CD4-positive, alpha-beta T cell treated with Interleukin-17A for 4 hours (primary cell): ENCODE measurements at places on chromosomes 11 and 22.

DNA sequence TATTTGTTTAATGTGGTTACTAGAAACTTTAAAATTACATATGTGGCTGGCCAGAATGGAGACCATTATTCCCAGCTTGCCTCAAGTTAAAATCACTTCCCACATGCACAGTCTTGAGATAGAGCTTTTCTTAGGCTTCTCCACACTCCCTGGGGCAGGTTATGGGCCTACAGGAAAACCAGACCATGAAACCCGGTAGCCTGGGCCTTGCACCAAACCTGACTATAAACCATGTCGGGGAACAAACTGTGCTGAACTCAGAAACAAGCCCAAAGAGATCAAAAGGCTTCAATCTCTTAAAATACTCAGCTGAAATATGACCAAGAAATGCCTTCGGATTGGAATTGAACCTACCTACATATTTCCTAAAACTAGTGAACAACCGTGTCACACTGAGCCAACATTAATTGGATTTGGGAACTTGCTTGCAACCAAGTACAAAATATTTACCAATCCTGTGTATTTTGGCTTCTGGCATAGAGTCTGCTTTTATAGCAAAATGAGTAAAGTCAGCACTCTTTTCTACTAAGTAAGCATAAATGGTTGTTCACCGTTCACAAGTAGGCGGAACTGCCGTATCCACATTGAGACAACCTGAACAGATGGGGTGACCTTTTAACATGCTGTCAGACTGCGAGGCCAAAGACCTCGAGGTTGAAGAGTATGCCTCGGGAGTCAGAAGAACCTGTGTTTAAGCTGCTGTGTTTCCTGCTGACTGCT is 199.5 kb downstream of the FAM76B start:
- no peak for DNase-seq

- peak; percentile 35 for DNase-seq
Observed at GRCh38 chr11:66115638-66116301, 45.7 kb downstream of the PACS1 start.

GRCh38 chr11:59403546-59403945 is 22.7 kb downstream of the OR5A2 start:
- DNase-seq: no peak

GRCh38 chr11:28146123-28146751 is 38.0 kb downstream of the METTL15 start:
- DNase-seq: no peak

DNA sequence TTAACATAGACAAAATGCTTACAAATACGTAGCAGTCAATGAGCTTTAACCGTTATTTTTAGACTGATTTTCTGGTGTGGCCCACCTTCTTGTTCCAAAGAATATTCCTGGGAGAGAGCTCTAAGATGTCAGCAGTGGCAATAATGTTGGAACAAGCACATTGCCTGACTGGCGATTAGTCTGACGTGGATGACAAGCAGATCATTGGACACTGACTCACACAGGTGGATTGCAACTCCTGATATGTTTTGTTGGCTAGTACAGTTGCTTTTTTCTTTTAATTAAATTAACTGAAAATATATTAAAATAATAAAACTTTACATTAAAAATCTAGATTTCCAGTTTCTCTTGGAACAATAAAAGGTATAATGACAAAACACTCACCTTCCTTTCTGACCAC is 78.0 kb downstream of the TENM4 start:
- no peak for DNase-seq

GRCh38 chr11:118690553-118691304 is 11.3 kb upstream of the TREH start:
- peak; percentile 35 for DNase-seq

DNA sequence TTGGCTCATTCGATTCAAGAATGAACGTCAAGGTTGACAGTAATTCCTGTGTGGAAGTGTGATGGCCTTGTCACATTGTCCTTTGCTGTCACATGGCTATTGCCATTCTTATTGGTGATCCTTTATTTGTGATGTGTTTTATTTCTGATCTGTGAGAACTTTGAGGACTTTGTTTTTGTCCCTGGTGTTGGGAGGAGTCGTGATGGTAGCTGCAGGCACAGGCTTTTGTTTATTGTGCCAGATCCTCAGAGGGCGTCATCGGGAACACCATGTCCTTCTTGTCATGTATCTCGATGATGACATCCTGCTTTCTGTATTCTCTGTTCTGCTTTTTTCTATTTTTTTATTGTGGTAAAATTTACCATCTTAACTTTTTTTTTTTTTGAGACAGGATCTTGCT is 5.6 kb downstream of the PICK1 start:
- no peak for DNase-seq

DNA sequence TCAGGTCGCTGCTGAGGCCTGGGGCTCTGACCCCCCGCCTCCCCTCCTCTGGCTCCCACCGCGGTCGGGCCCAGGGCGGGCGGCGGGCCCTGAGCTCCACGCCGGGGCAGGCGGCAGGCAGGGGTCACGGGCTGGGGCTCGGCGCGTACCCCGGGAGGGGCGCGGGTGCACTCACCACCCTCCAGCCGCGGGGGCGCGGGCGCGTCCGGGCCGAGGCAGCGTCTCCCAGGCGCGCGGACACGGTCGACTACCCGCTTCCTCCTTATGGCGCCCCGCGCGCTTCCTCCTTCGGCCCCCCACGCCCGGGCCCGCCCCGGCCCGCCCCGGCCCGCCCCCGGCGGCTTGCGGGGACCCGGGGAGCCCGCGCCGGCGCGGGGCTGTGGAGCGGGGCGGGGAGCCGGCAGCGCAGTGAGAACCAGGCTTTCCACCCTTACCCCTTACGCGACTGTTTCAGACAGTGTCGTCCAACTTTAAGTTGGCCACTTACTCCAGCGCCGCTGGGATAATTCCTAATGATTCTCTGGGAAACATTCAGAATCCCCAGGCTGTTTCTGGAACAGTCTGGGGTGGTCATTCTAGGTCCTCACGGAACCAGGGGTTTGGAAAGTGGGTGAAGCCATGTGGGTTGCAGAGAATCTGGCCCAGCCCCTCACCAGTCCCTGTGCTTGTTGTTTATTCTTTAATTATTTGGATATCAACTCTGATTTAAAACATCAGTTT is at the start of gene BID:
Gene BID (minus strand): TSS at position 264 of the 720 bp plus-strand sequence. CDS start 24,353 bp downstream, outside the sequence.
- DNase-seq: peak; percentile 67

DNA sequence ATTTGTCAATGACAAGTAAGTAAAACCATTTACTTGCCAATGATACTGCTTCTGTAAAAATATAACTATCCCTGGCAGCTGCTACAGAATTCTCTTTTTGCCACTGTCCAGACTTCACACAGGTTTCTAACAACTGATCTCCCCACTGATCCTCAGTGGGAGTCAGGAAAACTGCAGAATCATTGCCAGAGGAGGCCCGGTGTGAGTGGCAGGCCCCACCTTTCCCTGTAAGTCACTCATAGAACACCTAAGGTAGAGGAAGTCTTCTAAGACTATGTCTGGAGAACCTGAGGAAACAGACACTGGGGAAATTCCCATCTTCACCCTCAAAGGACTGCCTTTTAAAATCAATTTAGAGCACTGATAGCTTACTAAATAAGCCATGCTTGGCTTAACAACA is 66.3 kb downstream of the ZC3H12C start:
- no peak for DNase-seq

DNA sequence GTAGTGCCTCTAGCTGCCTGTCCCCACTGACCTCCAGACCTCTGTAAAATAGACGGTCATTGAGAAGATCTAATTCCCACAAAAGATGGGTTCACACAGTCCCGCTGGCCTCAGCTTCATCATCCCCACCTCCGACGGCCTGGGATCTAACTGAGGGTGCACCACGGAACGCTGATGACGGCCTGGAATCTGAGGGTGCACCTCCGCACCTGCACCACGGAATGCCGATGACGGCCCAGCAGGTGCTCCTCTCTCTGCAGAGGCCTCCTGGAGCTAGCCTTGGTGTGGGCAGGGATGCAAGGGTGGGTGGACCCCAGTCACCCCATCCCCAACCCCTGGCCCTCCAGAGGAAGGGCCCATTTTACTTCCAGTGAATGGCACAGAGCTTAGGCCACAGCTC is 77.3 kb downstream of the PHF21B start:
- no peak for DNase-seq

DNA sequence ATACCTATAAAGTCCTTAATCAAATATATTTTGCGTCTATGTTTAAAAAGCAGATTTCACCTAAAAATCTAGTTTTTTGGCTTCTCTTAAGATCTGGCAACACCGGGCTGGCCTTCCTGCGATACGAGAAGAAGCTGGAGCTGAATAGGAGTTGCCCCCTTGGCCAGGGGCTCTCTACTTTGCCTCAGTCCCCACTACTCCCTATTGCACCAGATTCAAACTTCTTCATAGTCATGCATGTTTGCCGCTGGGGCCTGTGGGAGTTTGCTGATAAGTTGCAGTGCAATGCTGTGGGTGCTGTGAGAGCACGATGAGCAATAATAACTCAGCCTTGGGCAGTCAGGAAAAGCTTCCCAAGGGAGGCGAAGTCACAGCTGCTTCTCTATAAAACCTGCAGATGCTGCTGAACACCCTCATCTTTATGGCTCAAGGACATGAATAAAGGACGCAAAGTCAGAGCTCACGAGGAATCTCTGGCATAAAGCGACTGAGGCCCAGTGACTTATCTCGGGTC is 15.2 kb upstream of the EIF3D start:
- DNase-seq: no peak

- DNase-seq: no peak
Observed at GRCh38 chr11:116044941-116045340, 540.7 kb upstream of the CADM1 start.
